Umbilical cord (tissue), 2 donors: ENCODE measurements at places on chromosomes 11 and 22. TPM values are rescaled to one million over a fixed set of nuclear protein-coding genes. Genes with fewer than 3 reads are reported as not detected.
A peak's percentile ranks its signal among the peaks of the same experiment; 100 is the strongest.

GRCh38 chr11:31798554-31799434 is 12.3 kb downstream of the PAX6 start:
- DNase-seq = no peak

Gene CDC42EP2
- total RNA-seq = 8.4 TPM

DNA sequence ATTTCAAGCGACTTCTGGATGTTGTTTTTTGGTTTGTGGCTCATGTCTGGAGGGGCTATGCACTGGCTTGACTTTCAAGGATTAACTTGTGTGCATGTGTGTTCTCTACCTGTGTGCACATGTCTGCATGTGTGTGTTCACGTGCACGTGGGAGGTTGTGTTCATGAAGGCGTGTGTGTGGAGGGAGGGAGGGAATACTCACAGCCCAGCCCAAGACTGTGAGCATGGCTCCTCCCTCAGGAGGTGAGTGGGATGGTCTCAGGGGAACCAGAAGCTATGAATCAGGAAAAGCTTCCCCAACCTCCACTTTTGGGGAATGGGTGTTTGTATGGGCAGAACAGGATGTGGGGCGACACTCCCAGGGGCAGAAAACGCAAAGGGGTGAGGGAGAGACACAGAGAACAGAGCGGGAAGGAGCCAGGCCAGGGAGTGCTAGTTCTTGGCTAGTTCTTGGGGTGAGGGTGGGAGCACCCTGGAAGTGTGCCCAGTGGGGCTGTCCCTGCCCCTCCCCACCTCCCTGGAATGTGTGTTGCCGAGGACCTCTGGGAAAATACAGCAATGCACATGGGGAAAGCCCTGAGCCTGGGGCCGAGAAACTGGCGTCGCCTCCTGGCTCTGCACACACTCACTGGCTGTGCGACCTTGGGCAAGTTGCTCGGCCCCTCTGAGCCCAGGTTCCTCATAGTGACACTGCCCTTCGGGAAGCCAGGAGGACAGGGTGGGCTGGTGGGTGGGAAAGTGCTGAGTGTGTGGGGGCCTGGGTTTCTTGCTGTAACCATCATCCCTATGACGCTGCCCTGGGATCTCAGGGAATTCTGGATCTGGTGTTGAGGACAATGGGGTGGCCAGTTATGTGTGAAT is 16.9 kb upstream of the ALX4 start:
- no peak for DNase-seq

- no peak for DNase-seq
Measured at GRCh38 chr11:60847281-60847680, 5.4 kb downstream of the CCDC86 start.

Gene HTR3B
- not detected for total RNA-seq

GRCh38 chr11:127028648-127029047 is 28.1 kb upstream of the KIRREL3 start:
- no peak for DNase-seq

- no peak for DNase-seq
Measured at GRCh38 chr11:72754149-72754543, 1.9 kb upstream of the ARAP1 start.

DNA sequence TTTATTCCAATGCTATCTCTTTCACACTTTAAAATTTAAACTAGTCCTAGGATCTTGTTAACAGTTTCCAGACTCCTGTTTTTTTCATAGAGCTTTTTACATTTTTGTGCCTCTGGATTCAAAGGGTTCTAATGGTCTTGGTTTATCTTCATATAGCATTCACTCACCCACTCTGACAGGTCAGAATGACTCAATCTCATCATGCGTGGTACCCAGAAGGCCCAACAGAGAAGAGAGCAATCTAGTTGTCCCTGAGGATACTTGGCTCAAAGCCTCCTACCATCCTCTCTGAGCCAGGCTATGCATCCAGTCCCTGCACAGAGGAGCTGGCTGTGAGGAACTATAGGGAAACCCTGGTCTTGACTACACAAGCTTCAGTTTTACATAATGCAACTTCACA is 27.5 kb downstream of the MAML2 start:
- no peak for DNase-seq

DNA sequence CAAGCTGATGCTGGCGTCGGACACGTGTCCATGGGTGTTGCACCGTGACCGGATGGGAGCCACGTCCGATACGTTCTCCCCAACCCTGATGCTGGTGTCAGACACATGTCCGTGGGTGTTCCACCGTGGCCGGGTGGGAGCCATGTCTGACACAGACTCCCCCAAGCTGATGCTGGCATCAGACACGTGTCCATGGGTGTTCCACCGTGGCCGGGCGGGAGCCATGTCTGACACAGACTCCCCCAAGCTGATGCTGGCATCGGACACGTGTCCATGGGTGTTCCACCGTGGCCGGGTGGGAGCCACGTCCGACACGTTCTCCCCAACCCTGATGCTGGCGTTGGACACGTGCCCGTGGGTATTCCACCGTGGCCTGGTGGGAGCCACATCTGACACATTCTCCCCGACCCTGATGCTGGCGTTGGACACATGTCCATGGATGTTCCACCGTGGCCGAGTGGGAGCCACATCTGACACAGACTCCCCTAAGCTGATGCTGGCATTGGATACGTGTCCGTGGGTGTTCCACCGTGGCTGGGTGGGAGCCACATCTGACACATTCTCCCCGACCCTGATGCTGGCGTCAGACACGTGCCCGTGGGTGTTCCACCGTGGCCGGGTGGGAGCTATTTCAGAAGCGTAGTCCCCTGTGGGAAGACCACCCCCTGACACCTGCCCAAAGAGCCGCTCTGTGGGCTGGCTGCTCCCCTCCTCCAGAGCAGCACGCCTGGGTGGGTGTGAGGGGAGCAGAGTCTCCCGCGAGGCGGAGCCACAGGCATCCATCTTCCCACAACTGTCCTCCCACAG is 20.0 kb downstream of the SELENOO start:
- DNase-seq = no peak

- DNase-seq = peak; percentile 31
Measured at GRCh38 chr11:19777039-19777376, 64.4 kb downstream of the NAV2 start.

Gene OR4A16
- total RNA-seq = 4.8 TPM

- DNase-seq = no peak
Measured at GRCh38 chr11:66004186-66004585, 1.9 kb downstream of the BANF1 start.

GRCh38 chr22:47533961-47534803 is 771.7 kb downstream of the TBC1D22A start:
- DNase-seq = peak; percentile 92

GRCh38 chr11:12496181-12497025 is 119.0 kb downstream of the PARVA start:
- no peak for DNase-seq

Gene PYGM
- 14.7 TPM for total RNA-seq

DNA sequence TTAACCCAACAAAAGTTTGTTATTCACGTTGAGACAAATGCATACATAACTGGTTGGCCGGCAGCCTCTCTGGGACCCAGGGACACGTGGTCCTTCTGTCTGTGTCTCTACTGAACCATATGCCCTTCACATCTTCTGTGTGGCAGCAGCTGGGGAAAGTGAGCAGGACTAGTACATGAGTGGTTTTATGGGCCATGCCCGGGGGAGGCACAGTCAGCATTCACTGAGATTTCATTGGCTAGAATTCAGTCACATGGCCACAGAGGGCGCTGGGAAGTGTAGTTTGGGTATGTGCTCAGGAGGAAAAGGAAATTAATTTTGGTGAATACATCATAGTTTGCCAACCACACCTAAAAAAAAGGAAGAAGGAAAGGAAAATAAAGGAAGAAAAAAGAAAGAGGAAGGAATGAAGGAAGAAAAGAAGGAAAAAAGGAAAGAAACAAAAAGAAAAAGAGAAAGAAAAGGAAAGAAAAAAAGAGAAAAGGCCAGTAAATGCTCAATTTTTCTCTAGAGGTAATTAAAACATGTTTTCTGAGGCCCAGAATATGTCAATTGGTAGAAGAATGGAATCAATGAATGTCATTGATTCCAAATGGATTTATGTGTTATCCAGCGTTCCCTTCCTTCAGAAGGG is 55.9 kb upstream of the KIRREL3 start:
- DNase-seq = no peak

DNA sequence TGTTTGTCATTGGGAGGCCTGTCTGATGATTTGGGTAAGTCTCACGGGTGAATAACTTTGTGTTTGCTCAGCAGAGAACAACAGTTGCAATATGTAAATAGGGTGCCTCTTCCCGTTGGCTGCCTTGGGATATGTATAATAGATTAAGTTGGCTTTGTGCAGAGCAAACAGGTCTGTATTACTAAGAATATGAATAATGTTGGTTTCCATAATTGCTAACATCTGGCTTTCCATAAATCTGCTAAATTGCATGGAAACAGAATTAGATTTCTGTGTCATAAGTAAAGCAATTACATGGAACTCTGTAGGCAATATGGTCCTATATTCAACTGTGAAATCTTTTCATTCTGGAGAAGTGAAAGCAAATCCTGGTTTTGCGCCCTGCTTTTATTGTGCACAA is 636.0 kb upstream of the ANO5 start:
- no peak for DNase-seq

DNA sequence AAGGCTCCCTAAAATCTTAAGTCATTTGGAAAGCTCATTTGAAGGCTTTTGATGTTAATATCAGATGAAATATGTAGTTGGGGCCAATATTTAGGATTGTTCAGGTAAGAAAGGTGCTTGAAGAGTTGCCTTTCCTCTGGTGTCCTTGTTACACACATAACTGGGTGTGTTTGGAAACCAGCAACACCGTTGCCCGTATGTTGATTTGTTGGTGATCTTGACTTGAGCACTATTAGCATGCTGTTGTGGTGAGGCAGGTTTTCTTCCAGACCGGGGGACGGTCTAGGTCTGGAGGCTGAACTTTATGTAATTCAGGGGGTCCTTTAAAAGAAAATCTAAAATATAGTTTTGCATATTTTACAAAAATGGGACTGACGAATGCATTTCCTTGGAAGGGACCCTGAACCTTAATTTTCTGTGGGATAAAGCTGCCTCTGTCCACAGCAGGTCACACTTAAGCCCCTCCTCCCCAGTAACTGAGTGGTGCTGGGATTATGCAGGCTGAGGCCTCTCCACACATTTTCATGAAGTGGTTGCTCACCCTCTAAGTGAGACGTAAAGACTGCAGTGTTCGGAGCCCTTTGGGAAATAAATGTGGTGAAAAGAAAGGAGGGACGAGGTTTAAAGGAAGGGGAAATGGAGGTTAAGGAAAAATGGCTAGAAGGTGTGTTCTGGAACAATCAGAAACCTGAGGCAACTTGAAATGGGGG is 1.8 kb downstream of the YWHAH start:
- no peak for DNase-seq

Gene TRIM68
- 12.5 TPM for total RNA-seq

Gene HBB
- 3,180 TPM for total RNA-seq

- DNase-seq = no peak
Measured at GRCh38 chr11:65554842-65555430, 3.2 kb downstream of the LTBP3 start.

Gene CCDC81
- 64.3 TPM for total RNA-seq

DNA sequence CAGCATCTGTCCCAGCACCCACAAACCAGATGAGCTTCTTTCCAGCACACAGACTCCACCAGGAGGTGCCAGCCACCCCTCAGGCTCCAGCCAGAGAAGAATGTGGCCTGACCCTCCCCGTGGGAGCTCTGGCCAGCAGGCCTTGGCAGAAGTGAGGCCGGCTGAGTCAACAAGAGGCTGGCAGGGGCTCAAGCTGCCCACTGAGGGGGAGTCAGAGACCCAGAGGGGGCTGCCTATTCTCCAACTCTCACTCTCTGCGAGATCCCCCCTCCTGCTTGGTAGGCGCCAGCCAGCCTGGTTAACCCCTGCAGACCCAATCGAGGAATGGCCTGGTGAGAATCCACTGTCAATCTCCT is 10.6 kb upstream of the CDC42EP1 start:
- DNase-seq = peak; percentile 72

- DNase-seq = no peak
Measured at GRCh38 chr11:8372641-8373381, 109.1 kb upstream of the LMO1 start.

GRCh38 chr11:13884158-13884799 is 78.2 kb upstream of the SPON1 start:
- no peak for DNase-seq

Gene EFCAB6
- total RNA-seq = 7.0 TPM

Gene CABP4
- 0.96 TPM for total RNA-seq

Gene MYO7A
- total RNA-seq = 7.0 TPM

GRCh38 chr11:70135625-70136059 is 57.5 kb downstream of the ANO1 start:
- DNase-seq = peak; percentile 85

DNA sequence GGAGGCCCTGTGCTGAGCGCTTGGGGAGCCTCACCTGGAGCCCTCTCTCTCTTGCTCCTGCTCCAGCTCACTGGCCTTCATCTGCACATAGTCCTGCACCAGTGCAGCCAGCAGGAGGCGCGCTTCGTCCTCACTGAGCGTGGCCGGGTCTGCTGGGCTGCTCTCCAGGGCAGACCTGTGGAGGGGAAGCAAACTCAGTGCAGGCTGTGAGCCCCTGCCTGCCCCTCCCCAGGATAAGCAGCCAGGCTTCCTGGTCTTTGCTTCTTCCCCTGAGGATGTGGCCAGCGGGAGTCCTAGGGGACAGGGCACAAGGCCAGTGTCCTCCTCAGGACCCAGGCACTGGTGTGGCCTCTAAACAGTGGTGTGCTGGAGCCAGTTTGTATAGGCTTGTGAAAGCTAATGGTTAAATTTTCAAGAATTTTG is 2.2 kb downstream of the CALCA start:
- no peak for DNase-seq

- no peak for DNase-seq
Measured at GRCh38 chr22:22798232-22798616, 89.4 kb upstream of the IGLL5 start.

Gene GPHA2
- not detected for total RNA-seq

GRCh38 chr11:103648670-103649400 is 387.6 kb upstream of the DDI1 start:
- DNase-seq = no peak
